Naive thymus-derived CD4-positive, alpha-beta T cell (primary cell): ENCODE measurements at places on chromosomes 5 and 9.

DNA sequence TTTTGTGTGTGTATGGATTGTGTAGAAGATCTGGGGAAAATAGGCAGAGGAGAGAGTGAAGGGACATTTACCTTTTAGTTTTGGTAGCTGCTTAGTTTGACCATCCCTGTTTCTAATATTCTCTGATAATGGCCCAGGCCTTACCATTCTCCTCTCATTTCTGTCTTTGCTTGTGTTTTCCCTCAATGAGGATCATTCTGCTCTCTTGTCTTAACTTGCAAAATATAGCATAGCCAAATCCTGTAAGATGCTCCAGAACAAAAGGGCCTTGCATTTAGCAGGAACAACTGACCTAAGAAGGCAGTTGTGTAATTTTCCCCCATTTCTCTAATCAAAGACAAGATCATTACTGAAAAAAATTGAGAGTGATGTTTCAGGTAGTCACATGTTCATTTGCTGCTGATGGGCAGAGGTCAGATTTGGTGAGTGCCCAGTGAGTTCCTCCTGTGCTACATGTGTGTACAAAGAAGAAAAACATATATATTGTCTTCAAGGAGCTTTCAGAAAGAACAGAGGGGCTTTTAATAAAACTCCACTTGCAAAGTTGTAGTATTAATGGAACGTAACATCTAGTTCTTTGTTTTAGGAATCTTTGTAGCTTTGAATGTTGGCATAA lies 139.5 kb downstream of the KDM4C start:
- no peak overlapping the region for H3K27ac ChIP-seq
- no peaks in the 10 kb centered on the region for H3K27me3 ChIP-seq
- no peak for DNase-seq
- peaks cover 12% of the 10 kb centered on the region for H3K4me1 ChIP-seq
- no peak overlapping the region for H3K4me3 ChIP-seq

DNA sequence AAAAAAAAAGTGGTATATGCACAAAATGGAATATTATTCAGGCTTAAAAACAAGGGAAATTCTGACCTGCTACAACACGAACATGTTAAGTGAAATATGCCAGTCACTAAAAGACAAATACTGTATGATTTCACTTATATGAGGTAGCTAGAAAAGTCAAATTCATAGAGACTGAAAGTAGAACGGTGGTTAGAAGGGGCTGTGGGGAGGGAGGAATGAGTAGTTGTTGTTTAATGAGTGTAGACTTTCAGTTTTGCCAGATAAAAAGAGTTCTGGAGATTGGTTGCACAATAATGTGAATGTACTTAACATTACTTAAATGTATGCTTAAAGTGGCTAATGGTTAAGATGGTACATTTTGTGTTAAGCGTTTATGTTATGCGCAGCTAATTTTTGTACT lies 79.5 kb upstream of the IL12B start:
- H3K4me1 ChIP-seq, result peaks cover 30% of the 10 kb centered on the region
- no peak for DNase-seq
- H3K4me3 ChIP-seq, result no peak overlapping the region
- H3K27me3 ChIP-seq, result no peaks in the 10 kb centered on the region

- peak; percentile 52 for DNase-seq
- H3K4me1 ChIP-seq, result peaks cover 93% of the 10 kb centered on the region
- H3K27me3 ChIP-seq, result no peaks in the 10 kb centered on the region
- H3K36me3 ChIP-seq, result peaks cover 88% of the 10 kb centered on the region
- peak overlapping the region; percentile 97 for H3K27ac ChIP-seq
Measured at GRCh38 chr5:134132372-134133187, 18.1 kb downstream of the TCF7 start.

DNA sequence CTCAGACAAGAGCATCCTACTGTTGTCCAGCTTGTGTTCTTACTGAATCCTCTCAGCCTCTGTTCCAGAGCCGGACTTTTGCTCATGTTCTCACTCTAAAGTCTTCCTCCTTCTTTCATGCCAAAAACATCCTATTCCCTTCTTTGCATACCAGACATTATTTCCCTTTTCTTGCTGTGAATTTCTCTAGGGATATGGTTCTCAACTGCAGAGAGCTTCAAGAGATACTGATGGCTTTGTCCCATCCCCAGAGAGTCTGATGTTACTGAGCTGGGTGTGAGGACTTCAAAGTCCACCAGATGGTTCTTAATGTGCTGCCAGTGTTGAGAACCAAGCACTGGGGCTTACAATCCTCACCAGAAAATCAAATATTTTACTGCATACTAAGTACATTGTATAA lies 98.6 kb upstream of the FER start:
- H3K27me3 ChIP-seq, result no peaks in the 10 kb centered on the region
- no peaks in the 10 kb centered on the region for H3K36me3 ChIP-seq
- no peak overlapping the region for H3K4me3 ChIP-seq
- no peaks in the 10 kb centered on the region for H3K4me1 ChIP-seq
- no peak for DNase-seq

DNA sequence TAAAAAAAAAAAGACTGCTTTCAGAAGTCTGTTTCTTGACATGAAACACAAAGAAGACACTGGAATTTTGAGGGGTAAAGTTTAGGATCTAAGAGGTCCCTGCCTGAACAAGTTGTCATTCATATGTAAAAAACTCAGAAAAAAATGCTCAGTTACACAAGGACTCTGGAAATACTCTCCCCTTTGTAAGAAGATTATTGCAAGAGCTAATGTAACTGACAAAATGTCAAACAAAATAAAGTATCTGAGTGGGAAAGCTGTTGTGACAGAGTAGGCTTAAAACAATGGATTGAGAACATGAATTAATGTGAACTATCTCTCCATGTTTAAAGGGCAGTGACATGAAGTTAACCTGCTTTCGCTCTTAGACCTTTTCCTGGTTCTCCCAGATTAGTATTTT lies 416.7 kb upstream of the TYRP1 start:
- no peak for DNase-seq
- H3K36me3 ChIP-seq, result no peaks in the 10 kb centered on the region
- no peaks in the 10 kb centered on the region for H3K4me1 ChIP-seq
- H3K27me3 ChIP-seq, result no peaks in the 10 kb centered on the region
- H3K4me3 ChIP-seq, result no peak overlapping the region

GRCh38 chr5:15679161-15679560 lies 179.2 kb downstream of the FBXL7 start:
- no peaks in the 10 kb centered on the region for H3K27me3 ChIP-seq
- H3K36me3 ChIP-seq, result no peaks in the 10 kb centered on the region
- no peak overlapping the region for H3K27ac ChIP-seq

DNA sequence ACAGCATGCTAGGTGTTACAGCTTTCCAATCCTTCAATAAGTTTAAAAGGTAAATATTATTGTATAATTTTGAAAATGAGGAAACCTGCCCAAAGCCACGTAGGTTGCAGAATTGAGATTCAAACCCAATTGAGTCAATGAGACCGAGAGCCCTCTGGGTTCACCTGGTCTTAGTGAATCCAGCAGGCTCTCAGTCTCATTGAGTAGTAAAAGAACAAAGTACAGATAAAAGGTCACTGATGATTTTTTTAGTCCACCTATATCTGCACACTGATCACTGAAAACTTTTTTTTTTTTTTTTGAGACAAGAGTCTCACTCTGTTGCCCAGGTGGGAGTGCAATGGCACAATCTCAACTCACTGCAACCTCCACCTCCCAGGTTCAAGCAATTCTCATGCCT lies 27.2 kb downstream of the PLPP1 start:
- no peak for DNase-seq
- no peak overlapping the region for H3K27ac ChIP-seq
- no peaks in the 10 kb centered on the region for H3K4me1 ChIP-seq
- no peak overlapping the region for H3K4me3 ChIP-seq
- H3K36me3 ChIP-seq, result no peaks in the 10 kb centered on the region

DNA sequence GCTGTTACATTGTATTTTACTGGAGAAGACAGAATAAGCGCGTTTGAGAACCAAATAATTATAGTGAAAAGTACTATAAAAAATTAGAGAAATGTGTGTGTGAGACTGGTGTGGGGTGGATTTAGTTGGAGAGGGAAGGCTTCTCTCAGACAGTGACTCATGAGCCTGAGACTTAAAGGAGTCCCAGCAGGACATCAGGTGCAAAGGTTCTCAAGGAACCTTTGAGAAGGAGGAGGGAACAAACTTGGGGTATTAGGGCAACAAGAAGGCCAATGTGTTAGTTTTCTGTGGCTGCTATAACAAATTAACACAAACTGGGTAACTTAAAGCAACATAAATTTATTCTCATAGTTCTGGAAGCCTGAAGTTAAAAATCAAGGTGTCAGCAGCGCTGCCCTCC lies 4.9 kb downstream of the DDX4 start:
- H3K27me3 ChIP-seq, result no peaks in the 10 kb centered on the region
- H3K36me3 ChIP-seq, result no peaks in the 10 kb centered on the region
- H3K4me1 ChIP-seq, result no peaks in the 10 kb centered on the region
- DNase-seq, result no peak
- no peak overlapping the region for H3K27ac ChIP-seq

DNA sequence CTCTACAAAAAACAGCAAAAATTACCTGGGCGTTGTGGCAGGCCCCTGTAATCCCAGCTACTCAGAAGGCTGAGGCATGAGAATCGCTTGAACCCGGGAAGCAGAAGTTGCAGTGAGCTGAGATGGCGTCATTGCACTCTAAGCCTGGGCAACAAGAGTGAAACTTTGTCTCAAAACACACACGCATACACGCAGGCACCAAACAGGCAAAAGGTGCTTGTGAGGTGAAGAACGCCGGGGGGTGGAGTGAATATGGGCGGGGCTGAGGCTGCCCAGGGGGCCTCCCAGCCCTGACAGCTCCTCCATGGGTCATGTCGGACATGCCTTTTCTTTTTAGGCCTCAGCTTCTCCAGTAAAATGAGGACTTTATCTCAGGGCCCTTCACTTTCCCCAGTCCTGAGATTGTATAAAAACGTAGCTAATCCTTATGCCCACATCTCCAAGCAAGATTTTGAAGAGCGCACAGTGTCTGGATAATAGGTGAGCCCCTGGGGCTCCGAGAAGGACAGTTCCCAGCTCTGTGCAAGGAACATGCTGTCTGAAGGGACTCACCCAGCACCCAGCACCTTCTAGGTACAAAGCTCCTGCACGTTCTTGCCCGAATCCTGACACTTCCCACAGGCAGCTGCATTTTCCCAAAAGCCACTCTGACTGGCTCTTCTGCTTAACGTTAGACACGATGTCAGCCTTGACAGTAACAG lies 168.3 kb downstream of the COL23A1 start:
- H3K4me1 ChIP-seq, result no peaks in the 10 kb centered on the region
- H3K4me3 ChIP-seq, result no peak overlapping the region
- no peaks in the 10 kb centered on the region for H3K27me3 ChIP-seq
- H3K36me3 ChIP-seq, result no peaks in the 10 kb centered on the region
- H3K27ac ChIP-seq, result no peak overlapping the region
- no peak for DNase-seq

GRCh38 chr5:88401228-88401627 lies 132.6 kb upstream of the TMEM161B start:
- DNase-seq, result no peak
- no peaks in the 10 kb centered on the region for H3K36me3 ChIP-seq
- H3K27me3 ChIP-seq, result no peaks in the 10 kb centered on the region
- H3K27ac ChIP-seq, result no peak overlapping the region

- no peaks in the 10 kb centered on the region for H3K36me3 ChIP-seq
- H3K4me3 ChIP-seq, result no peak overlapping the region
- no peak overlapping the region for H3K27ac ChIP-seq
- H3K4me1 ChIP-seq, result no peaks in the 10 kb centered on the region
Measured at GRCh38 chr5:107615299-107615817, 55.4 kb downstream of the EFNA5 start.

- DNase-seq, result no peak
- no peak overlapping the region for H3K27ac ChIP-seq
- no peaks in the 10 kb centered on the region for H3K4me1 ChIP-seq
- H3K27me3 ChIP-seq, result no peaks in the 10 kb centered on the region
- no peak overlapping the region for H3K4me3 ChIP-seq
Measured at GRCh38 chr9:75369989-75370388, 281.7 kb downstream of the OSTF1 start.

- H3K27ac ChIP-seq, result peak overlapping the region; percentile 96
- H3K4me3 ChIP-seq, result peak overlapping the region; percentile 77
- no peaks in the 10 kb centered on the region for H3K36me3 ChIP-seq
- no peaks in the 10 kb centered on the region for H3K27me3 ChIP-seq
Measured at GRCh38 chr5:43038496-43038989, 1.6 kb downstream of the ANXA2R start.

DNA sequence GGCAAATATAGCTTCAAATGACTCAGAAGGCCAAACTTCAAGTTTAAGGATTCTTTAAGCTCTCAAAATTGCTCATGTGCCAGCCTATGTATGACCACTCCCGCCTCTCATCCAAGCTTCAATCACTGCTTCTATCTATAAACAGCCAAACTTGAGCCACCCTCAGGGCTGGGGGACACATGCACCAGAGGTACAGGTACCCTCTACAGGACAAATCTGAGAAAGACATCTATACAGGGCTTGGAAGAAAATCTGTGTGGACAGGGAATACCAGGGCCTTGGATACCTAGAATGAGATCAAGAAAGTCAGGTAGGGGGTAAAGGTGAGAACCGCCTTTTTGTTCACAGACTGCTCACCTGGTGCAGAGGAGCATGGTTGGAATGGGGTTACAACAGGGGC lies 217.9 kb downstream of the ATPSCKMT start:
- no peak overlapping the region for H3K4me3 ChIP-seq
- no peak for DNase-seq

GRCh38 chr5:137582218-137582617 lies 83.1 kb upstream of the SPOCK1 start:
- H3K36me3 ChIP-seq, result no peaks in the 10 kb centered on the region
- no peak overlapping the region for H3K4me3 ChIP-seq
- H3K4me1 ChIP-seq, result no peaks in the 10 kb centered on the region
- H3K27ac ChIP-seq, result no peak overlapping the region
- no peaks in the 10 kb centered on the region for H3K27me3 ChIP-seq

GRCh38 chr9:89505048-89505447 lies 7.1 kb upstream of the SEMA4D start:
- H3K4me1 ChIP-seq, result peaks cover 41% of the 10 kb centered on the region
- H3K36me3 ChIP-seq, result no peaks in the 10 kb centered on the region
- no peak overlapping the region for H3K27ac ChIP-seq
- no peaks in the 10 kb centered on the region for H3K27me3 ChIP-seq
- no peak overlapping the region for H3K4me3 ChIP-seq
- DNase-seq, result no peak

- no peaks in the 10 kb centered on the region for H3K27me3 ChIP-seq
- H3K36me3 ChIP-seq, result no peaks in the 10 kb centered on the region
- no peak for DNase-seq
- H3K27ac ChIP-seq, result no peak overlapping the region
- no peak overlapping the region for H3K4me3 ChIP-seq
Measured at GRCh38 chr5:17361331-17361730, 136.7 kb upstream of the TAF11L2 start.

GRCh38 chr9:118578467-118578866 lies 790.8 kb downstream of the BRINP1 start:
- no peaks in the 10 kb centered on the region for H3K27me3 ChIP-seq
- no peaks in the 10 kb centered on the region for H3K36me3 ChIP-seq
- no peak overlapping the region for H3K27ac ChIP-seq
- H3K4me1 ChIP-seq, result no peaks in the 10 kb centered on the region
- no peak for DNase-seq
- H3K4me3 ChIP-seq, result no peak overlapping the region

DNA sequence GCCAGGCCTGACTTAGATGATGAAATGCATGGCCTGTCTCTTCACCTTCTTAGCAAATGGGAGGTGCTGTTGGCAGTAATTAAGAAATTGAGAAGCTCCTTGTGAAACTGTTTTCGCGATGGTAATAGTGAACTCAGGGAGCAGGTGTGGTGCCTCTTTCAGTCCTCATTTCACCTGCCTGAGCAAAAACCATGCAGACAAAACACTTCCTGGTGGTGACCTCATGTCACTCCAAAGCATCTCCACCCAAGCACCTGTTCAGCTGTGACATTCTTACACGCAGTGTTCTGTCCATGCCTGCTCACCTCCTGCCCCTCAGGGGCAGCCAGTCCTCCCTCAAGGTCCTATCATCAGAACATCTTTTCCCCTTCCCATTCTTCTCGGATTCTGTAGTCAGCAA lies 146.5 kb downstream of the CD180 start:
- H3K27me3 ChIP-seq, result no peaks in the 10 kb centered on the region
- peaks cover 3% of the 10 kb centered on the region for H3K4me1 ChIP-seq
- H3K27ac ChIP-seq, result no peak overlapping the region
- DNase-seq, result no peak
